ENCODE measurements at places on chromosomes 7 and 10. TPM values are rescaled to one million over a fixed set of nuclear protein-coding genes. Genes with fewer than 3 reads are reported as not detected.

DNA sequence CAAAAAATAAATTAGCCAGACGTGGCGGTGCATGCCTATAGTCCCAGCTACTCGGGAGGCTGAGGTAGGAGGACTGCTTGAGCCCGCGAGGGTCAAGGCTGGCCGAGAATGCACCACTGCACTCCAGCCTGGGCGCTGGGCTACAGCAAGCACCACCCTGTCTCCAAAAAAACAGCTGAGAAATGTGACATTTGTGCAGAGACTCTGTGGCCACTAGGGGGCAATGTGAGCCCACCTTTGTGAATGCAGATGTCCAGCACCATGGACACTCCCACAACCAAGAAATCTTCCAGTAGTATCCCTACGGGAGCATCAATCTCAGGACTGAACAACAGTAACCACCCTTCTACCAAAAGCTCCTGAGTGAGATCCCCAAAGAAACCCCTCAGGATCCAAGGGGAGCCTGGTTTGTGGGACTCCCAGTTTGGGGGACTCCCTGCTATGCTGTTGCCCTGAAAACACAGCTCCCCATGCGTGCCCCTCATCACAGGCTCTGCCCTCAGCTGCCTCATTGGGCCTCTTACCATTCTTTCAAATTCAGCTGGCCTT lies 6.2 kb upstream of the AHCYL2 start:
- no peak overlapping the region for H3K4me3 ChIP-seq
- no peak overlapping the region for H3K27ac ChIP-seq
- DNase-seq: peak; percentile 87
- no peaks in the 10 kb centered on the region for H3K4me1 ChIP-seq
- H3K36me3 ChIP-seq: no peaks in the 10 kb centered on the region

DNA sequence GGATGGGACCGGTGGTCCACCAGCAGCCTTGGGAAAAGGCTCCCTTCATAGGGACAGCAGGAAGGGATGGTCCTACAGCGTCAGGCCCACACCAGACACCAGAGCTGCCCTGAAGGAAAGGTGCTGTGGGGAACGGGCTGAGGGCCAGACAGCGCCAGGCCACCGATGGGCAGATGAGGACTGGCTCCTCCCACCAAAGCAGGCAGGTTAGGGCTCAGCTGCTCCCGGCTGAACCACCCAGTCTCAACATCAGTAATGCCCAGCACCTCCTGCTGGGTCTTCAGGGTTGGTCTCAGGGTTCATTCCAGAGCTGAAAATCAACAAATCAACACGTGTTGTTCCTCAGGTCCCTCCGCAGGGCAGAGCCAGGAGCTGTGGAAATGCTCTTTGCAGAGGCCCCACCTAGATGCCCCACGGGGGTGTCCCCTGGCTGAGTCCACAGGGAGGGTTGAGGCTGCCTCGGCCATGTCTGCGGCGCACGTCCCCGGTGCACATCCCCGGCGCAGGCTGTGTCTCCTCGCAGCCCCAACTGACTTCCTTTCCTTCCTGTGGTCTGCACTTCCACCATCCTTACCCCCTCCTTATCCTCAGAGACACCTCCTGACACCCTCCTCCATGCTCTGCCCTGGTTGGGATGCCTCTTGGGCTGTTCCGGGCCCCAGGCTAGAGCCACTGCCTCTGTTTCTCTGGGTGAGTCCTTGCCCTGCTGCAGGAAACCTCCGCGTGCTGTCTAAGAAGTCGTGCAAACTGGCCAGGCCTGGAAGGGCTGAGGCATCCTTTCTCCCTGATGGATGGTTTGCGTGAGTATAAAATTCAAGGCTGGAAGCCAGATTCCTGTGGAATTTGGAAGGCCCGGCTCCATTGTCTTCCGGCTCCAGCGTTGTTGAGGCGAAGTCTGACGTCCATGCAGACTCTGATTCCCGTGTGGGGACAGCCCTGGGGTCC lies 32.8 kb upstream of the CFAP46 start:
- H3K4me3 ChIP-seq: no peak overlapping the region
- peaks cover 66% of the 10 kb centered on the region for H3K27me3 ChIP-seq
- no peaks in the 10 kb centered on the region for H3K4me1 ChIP-seq
- no peaks in the 10 kb centered on the region for H3K36me3 ChIP-seq

GRCh38 chr10:26336979-26337378 lies 101.2 kb upstream of the APBB1IP start:
- no peaks in the 10 kb centered on the region for H3K27me3 ChIP-seq
- no peak overlapping the region for H3K27ac ChIP-seq
- no peaks in the 10 kb centered on the region for H3K4me1 ChIP-seq
- DNase-seq: no peak
- no peak overlapping the region for H3K4me3 ChIP-seq

DNA sequence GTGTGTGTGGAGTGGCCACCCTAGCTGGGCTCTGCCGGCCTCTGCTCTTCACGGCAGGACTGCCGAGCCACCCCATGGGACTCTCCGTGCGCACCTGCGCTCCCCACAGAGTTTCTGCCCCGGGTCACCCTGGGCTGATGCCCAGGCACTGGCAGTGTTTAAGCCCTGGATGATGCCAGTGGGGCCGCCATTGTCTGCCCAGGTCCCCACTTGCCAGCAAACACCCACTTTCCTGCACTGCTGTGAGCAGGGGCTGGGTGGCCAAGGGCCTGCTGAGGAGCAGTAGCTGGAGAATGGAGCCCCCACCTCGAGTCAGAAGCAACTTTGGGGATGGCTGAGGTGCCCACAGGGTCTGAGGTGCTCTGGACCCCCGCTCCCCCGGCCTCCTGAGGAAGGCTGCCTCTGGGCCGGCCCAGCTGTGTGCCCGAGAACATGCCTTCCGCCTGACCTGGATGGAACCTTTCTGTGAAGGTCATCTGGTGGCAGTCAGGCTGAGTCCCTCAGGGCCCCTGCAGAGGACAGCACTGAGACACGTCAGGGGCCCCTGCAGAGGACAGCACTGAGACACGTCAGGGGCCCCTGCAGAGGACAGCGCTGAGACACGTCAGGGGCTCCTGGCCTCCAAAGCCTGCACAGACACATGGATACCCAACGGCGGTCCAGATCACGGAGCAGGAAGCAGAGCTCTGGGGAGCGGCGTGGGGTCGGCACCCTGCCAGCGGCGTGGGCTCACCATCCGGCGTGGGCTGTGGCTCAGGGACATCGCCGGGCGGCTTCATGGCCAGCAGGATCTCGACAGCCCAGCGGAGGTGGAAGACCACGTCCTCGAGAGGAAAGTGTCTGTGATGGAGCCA lies 62.0 kb downstream of the CFAP46 start:
- H3K4me1 ChIP-seq: no peaks in the 10 kb centered on the region
- no peak overlapping the region for H3K27ac ChIP-seq
- no peaks in the 10 kb centered on the region for H3K36me3 ChIP-seq
- no peak overlapping the region for H3K4me3 ChIP-seq

- no peak overlapping the region for H3K27ac ChIP-seq
- H3K4me3 ChIP-seq: no peak overlapping the region
- H3K27me3 ChIP-seq: no peaks in the 10 kb centered on the region
- H3K4me1 ChIP-seq: peaks cover 2% of the 10 kb centered on the region
- no peaks in the 10 kb centered on the region for H3K36me3 ChIP-seq
- DNase-seq: no peak
Measured at GRCh38 chr7:32802305-32802910, 89.2 kb downstream of the KBTBD2 start.

- no peak overlapping the region for H3K4me3 ChIP-seq
- H3K36me3 ChIP-seq: no peaks in the 10 kb centered on the region
- H3K27ac ChIP-seq: no peak overlapping the region
- no peaks in the 10 kb centered on the region for H3K4me1 ChIP-seq
Measured at GRCh38 chr7:130182990-130183389, 22.2 kb downstream of the TMEM209 start.

DNA sequence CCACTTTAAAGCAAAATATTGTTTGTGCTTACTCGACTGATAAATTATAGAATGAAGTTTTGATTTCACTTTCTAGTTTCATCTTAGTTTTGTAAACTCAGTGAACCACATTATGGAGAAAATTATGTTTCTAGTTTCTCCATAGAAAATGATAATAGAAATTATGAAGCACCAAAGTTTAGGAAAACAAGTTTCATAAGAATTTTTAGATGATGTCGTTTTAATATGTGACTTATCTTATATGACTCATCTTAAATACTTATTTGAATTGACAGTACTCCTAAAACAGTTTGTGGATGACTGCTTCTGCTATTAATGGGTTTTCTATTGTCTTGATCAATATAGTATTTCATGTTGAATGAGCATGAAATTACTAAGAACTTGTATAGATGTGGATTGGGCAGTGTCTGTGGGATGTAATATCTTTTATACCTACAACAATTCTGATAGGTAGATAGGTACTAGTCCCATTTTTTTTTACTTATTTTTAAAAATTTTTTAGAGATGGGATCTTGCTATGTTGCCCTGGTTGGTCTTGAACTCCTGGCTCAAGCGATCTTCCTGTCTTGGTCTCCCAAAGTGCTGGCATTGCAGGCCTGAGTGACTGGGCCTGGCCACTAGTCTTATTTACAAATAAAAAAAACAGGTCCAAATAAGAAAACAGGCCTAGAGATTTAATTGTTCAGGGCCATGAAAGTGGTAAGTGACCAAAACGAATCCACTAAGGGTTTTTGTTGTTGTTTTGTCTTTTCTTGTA lies 3.7 kb downstream of the HBP1 start:
- peaks cover 36% of the 10 kb centered on the region for H3K4me1 ChIP-seq
- H3K27me3 ChIP-seq: no peaks in the 10 kb centered on the region
- H3K4me3 ChIP-seq: no peak overlapping the region
- H3K27ac ChIP-seq: no peak overlapping the region
- no peak for DNase-seq
- H3K36me3 ChIP-seq: no peaks in the 10 kb centered on the region

GRCh38 chr7:77812290-77812685 lies 13.7 kb downstream of the PHTF2 start:
- DNase-seq: no peak
- no peak overlapping the region for H3K27ac ChIP-seq
- no peaks in the 10 kb centered on the region for H3K4me1 ChIP-seq
- H3K27me3 ChIP-seq: no peaks in the 10 kb centered on the region

DNA sequence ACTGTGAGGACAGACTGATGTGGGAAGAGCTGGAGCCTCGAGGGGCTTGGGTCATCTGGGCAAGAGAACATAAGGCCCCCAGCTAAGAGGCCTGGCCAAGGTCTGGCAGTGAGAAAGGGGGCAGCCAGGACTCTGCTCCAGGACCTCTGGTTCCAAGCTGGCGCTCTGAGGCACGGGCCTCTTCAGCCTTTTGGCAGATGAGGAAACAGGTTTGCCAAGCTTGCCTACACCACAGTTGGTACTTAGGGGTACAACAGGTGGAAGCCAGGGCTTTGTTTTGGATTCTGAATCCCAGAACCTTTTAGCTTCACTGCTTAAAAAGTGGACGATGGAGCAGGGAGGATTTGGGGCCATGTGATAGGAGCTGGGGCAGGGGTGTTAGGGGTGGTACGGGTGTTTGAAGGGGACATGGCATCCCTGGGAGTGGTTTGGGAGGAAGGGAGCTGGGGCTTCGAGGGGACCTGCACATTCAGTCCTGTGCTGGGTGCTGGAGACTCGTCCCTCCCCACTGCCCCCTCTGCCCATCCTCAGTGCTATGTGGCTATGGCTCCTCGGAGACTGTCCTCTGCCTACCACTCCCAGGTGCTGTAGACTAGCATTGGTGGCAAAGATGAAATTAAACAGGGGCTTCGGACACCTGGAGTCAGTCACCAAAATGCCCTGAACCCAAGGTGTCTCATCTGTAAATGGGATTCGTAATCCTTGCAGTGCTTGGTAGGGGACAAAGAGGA lies 30.3 kb downstream of the ZNF775 start:
- no peaks in the 10 kb centered on the region for H3K27me3 ChIP-seq
- H3K4me1 ChIP-seq: no peaks in the 10 kb centered on the region
- DNase-seq: peak; percentile 7
- no peak overlapping the region for H3K4me3 ChIP-seq

GRCh38 chr10:63751836-63752235 lies 230.6 kb downstream of the REEP3 start:
- no peak overlapping the region for H3K27ac ChIP-seq
- H3K36me3 ChIP-seq: no peaks in the 10 kb centered on the region
- no peak for DNase-seq
- H3K4me1 ChIP-seq: no peaks in the 10 kb centered on the region

Gene XPNPEP1
- 298 TPM for total RNA-seq

Gene UCN3
- total RNA-seq: not detected

Gene GNAI1
- total RNA-seq: 35.2 TPM

Gene NKX6-2
- not detected for total RNA-seq

Gene IQUB
- 0.32 TPM for total RNA-seq
